ENCODE measurements at places on chromosomes 16 and 17.

- no peak for DNase-seq
Observed at GRCh38 chr16:15907863-15908478, 19.6 kb upstream of the CEP20 start.

GRCh38 chr16:82302042-82302727, 132.2 kb upstream of the MPHOSPH6 start:
- no peak for DNase-seq

DNA sequence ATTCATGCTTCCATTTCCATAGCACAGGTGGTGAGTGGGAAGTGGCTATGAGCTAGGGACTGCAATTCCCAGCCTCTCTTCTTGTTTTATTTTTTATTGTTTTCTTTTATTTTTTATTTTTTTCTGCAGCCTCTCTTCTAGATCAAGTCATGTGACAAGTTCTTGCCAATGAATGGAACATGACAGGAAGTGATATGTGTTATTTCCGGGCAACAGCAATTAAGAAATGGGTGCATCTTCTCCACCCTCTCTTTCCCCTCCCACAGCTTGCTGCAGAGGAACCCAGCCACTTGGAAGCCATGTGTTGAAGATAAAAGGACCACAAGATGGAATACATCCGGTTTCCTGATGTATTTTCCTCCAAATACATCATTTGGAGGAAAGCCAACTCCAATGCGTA, 23.6 kb downstream of the IRX5 start:
- DNase-seq: no peak

- DNase-seq: no peak
Observed at GRCh38 chr17:40014375-40014980, 762 bp upstream of the CSF3 start.

DNA sequence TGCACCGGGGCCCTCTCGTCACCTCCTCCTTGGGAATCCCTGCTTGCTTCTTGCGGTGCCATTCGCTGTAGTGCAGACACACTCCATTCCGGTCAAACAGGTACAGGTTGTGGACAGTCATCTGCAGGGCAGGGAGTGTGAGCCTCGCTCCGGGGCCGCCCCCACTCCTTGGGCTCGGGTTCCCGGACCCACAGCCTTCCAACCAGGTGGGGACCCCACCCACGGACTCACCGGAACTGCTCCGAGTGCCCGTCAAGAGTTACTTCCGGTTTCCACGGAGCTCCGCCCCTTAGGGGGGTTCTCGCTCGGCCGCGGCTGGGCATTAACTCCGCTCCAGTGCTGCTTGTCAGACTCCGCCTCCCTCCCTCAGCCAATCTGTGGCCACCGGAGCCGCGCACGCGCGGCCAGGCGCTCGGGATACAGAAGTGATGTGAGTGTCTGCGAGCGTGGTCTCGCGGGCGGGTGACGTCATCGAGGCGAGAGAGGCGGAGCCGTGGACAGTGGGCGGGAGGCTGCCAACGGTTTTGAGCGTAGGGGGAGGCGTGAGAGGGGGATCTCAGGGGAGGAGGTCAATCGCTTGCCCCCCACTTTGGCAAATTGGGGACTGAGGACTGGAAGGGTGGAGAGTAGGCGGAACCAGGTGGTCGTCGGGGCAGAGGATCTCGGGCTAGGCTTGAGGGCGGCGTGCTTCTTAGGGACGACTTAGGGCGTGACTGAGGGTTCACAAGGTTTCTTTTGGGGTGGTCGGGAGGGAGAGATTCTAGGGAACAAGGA, at the start of the genes CNTROB and TRAPPC1:
Gene CNTROB (plus strand): TSS at position 498 of the 774 bp plus-strand sequence. CDS start 874 bp downstream, outside the sequence.
Gene TRAPPC1 (minus strand): TSS at position 238 of the 774 bp plus-strand sequence. CDS start 117 bp downstream, at position 121.
- DNase-seq: peak; percentile 82

- DNase-seq: no peak
Observed at GRCh38 chr16:46701615-46702014, 12.2 kb downstream of the ORC6 start.

DNA sequence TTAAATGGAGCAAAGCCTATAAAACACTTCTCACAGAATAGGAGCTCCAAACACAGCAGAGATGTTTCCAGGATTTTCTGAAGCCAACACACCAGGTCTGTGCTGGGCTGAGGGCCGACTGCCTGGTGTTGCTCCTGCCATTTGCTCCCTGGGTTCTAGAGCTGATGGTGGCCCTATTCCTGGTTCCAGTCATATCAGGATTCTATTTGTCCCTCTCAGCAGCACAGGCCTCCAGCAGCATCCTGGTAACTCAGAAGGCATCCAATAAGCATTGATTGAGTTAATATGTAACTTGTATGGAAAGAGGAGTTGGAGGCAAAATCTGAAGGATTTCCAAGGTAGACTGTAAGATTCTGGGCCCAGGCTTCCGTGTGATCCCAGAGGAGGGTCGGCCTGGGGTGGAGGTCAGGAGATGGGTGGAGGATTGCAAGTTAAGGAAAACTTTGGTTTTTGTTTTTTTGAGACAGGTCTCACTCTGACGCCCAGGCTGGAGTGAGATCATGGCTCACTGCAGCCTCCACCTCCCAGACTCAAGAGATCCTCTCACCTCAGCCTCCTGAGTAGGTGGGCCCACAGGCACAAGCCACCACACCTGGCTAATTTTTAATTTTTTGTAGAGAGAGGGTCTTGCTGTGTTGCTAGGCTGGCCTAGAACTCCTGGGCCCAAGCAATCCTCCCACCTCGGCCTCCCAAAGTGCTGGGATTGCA, 5.7 kb downstream of the NUPR1 start:
- DNase-seq: no peak

DNA sequence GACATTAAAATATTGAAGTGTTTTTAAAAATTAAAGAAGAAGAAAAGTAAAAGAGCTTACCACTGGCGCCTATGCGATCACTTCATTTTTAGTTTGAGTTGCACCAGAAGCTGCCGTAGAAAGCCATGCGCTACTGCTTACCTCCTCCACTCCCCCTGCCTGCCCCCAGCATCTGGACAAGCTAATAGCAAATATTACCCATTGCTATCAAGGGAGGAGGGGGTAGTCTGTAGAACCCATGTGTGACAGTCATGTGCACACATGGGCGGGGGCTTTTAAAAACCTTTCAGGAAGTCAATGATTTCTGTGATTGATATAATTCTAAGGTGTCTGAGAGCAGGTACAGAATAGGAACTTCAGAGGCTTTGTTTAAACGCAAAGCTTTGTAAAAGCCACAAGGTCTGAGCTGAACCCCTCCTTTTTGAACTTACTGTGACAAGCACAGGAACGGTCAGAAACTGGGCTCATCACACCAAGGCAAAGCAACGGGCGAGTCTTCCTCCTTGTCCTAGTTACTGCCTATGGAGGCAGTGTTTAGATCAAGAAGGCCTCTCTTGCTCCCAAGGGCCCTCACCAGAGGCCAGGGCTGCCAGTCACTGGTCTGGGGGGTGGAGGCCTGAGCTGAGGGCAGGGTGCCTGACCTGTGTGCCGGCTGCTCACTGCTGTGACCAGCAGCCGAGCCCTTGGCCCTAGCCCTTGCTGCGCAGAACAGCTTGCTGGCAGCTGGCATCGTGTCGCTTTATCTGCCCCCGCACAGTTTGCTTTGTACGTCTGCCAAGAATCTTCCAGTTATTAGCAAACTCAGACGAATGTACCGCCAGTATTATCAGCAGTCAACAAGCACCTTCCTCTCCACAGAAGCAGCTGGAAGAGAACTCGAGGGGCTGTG, 15.0 kb downstream of the GINS2 start:
- DNase-seq: no peak

DNA sequence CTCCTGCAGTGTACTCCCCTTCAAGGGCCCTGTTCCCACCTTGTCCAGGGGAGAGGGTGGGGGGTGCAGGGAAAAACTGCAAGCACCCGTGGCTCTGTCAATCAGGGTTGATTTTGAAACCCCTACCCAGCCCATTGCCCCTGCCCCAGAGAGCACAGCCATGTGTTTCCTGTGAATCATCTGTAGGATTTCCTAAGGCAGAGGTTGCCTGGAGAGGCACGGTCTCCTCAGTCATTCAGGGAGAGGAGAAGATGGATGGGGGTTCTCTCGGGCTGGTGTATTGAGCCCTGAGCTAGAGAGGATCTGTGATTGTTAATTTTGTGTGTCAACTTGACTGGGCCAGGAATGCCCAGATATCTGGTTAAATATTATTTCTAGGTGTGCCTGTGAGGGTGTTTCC, 3.5 kb upstream of the AGRP start:
- peak; percentile 29 for DNase-seq

GRCh38 chr17:75691801-75692626, 24.9 kb downstream of the SAP30BP start:
- no peak for DNase-seq

- DNase-seq: peak; percentile 49
Observed at GRCh38 chr16:19502395-19503131, 19.3 kb downstream of the GDE1 start.

DNA sequence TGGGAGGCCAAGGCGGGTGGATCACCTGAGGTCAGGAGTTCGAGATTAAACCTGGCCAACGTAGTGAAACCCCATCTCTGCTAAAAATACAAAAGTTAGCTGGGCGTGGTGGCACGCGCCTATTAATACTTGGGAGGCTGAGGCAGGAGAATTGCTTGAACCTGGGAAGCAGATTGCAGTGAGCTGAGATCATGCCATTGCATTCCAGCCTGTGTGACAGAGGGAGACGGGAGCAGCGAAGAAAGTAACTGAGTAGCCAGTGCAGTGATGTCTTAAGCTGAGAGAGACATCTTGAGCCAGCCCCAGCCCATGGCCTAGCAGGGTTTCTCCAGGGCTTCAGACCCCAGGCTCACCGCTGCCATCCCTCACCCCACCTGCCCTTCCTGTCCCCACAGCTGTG, 9.8 kb upstream of the SMIM5 start:
- no peak for DNase-seq

DNA sequence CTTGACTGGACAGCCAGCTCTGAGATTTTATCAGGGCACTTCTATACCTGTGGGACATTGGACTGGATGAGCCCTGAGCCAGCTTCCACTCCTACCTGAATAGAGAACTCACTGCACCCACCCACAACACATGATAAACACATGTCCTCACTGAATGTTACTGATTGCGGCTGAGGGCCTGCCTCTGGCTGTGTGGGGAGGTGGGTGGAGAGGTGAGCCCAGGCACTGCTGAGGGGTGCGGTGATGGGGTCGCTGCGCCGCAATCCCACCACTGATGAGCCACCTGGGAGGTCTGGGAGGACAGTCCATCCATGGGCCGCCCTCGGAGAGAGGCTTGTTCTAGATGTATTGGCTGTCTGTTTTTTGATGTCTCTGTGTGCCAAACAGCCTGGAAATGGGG, 5.4 kb downstream of the TMEM92 start:
- no peak for DNase-seq

GRCh38 chr16:83878838-83879237, 20.1 kb upstream of the MLYCD start:
- peak; percentile 2 for DNase-seq

GRCh38 chr17:39178536-39178935, 12.6 kb upstream of the ARL5C start:
- DNase-seq: no peak

GRCh38 chr17:18319604-18320256, 4.6 kb downstream of the SMCR8 start:
- DNase-seq: peak; percentile 46

DNA sequence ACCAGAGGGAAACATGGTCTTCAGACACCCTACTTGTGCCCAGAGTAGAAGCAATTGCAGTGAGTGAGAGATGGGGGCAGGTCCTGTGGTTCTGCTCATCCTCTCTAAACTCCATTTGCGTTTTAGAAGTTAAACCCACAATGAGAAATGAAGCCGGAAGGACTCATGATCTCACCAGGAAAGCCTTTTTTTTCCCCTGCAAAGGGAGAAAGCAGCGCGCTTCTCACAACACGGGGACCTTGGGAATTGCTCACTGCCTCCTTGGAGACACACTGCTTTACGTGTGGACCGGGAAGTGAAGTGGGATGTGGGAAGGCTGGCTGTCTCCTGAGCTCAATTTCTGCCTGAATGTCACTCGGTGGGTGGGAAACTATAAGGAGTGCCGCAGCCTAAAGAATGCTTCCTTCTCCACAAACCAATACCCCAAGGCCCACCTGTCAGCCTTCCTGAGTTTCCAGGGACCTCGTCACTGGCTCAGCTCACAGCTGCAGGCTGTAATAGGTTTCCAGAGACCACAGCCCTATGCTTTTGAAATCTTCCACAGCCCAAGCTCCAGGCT, 365.4 kb downstream of the XYLT1 start:
- no peak for DNase-seq

- no peak for DNase-seq
Observed at GRCh38 chr16:51382940-51383339, 231.9 kb upstream of the SALL1 start.

- DNase-seq: no peak
Observed at GRCh38 chr17:83096401-83097224, 17.2 kb downstream of the METRNL start.

DNA sequence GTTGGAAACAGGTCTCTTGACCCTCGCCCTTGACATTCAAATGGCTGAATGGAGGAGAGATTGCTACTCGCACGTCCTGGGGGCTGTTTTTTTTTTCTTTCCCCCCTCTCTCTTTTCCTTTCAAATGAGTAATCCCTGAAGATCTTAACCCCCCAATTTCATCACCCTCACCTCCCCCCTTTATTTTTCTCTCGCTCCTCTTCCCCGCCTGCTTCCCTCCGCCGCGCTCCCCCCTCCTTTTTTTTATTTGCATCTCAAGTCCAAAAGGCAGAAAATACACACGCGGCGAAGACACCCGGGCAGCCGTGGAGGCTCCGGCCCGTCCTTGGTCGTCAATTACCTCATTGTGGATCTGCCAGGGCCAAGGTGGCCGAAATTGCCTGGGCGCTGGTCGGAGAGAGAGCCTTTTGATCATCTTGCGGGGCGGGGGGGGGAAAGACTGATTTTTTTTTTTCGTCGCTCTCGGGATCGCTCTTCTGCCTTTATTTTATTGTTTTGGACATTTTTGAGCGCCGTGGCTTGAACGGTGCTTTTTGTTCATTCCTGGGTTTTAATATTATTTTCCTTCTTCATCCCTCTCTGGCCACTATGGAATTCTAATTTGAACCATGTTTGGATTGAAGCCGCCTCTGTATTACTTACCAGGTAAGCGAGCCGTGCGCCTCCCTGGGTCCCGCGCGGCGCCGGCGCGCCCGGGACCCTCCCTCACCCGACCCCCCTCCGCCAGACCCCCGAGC, 57.2 kb upstream of the GSE1 start:
- DNase-seq: no peak

Data from AML-193 (cell line).